ENCODE measurements at places on chromosomes 2 and 18. TPM values are rescaled to one million over a fixed set of nuclear protein-coding genes. Genes with fewer than 3 reads are reported as not detected.

- DNase-seq: peak; percentile 58
Measured at GRCh38 chr2:9207641-9208311, 1.2 kb downstream of the ASAP2 start.

Gene LYG1
- 0.75 TPM for total RNA-seq

Gene AGBL5
- total RNA-seq: 9.3 TPM

DNA sequence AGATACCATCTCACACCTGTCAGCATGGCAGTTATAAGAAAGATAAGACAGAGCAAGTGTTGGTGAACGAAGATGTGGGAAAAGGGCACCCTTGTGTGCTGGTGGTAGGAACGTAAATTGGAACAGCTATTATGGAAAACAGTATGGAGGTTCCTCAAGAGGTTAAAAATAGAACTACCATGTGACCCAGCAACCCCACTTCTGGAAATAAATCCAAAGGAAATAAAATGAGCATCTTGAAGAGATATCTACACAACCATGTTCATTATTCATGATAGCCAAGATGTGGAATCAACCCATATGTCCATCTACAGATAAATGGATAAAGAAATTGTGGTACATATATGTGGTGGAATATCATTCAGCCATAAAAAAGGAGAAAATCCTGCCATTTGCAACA, 26.9 kb downstream of the NGEF start:
- no peak for DNase-seq

- DNase-seq: no peak
Measured at GRCh38 chr2:42102024-42102590, 54.3 kb downstream of the PKDCC start.

- DNase-seq: no peak
Measured at GRCh38 chr18:9669016-9669415, 39.1 kb upstream of the RAB31 start.
